SHP77 treated with DMSO at 0.1 percent for 48 hours (cell line): ENCODE measurements at places on chromosomes 13 and 19.

DNA sequence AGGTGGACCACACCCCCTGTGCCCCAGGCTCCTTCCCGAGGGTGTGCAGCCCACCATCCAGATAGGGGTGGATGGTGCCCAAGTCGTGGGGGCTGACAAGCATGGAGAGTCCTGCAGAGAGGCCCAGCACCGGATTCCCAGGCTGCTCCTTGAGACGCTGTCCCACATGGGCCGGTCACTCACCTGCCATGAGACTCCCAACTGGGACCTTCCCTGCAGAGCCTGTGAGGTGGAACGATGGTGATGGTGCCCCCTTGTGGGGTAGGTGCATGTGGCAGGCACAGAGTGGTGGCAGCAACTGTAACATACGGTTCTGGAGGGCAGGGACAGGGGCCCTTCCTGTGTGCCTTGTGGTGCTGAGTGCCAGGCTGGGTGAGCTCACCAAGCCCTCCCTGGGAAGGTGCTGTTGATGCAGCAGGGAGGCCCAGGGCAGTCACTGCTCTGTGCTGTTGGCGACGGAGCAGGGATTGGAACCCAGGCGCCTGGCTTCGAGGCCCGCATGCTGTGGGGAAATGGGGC lies 33.1 kb downstream of the PPP1R37 start:
- DNase-seq: no peak

GRCh38 chr19:38386971-38387549 lies 774 bp downstream of the GGN start:
- DNase-seq: no peak

DNA sequence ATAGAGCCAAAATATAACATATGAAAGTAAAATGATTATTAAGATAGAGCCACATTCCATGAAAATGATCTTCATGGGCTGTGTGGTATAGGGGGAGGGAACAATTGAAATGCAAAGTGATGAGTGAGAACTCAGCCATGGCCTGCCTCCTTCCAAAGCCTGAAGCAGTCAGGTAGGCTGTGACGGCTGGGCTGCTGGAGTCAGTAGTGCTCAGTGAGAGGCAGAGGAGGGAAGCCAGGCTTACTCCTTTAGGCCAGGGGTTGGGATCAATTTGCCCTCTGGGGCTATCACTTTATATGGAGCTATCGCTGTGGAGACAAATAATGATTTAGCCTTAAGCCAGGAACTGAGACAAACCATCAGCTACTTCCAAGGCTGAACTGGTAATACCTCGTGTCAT lies 654.9 kb downstream of the FGF9 start:
- no peak for DNase-seq

GRCh38 chr13:108037348-108037747 lies 178.0 kb downstream of the LIG4 start:
- no peak for DNase-seq

DNA sequence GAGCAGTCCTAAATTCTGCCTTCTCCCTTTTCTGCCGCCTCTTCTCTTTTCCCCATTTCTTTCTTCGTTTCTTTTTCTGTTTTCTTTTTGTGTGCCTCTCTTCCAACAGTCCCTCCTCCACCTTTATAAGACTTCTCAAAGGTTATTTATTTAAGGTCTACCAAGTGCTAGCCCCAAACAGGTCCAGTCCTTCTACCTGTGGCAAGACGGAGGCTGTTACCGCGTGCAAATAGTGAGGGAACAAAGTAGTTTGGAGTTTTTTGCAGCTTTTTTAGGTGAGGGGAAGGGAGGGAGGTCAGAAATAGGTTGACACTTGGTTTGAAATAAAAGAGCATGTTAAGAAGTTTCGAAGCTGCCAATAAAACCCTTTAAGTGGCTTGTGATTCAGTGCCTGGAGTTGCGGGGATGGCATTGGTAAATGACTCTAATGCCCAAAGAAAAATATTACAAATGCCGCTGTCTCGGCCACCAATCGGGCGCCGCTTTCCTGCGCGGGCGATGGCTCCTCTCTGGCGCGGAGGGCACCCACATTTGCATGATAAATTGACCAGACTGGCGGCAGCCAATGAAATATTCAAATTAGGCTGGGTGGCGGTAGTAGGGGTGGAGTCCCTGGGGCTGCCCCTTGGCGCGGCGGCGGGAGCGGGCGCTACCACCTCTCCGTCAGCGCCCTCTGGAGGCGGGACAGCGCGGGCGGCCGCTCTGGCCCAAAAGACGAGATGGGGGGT lies 7.5 kb upstream of the TSHZ3 start:
- no peak for DNase-seq

DNA sequence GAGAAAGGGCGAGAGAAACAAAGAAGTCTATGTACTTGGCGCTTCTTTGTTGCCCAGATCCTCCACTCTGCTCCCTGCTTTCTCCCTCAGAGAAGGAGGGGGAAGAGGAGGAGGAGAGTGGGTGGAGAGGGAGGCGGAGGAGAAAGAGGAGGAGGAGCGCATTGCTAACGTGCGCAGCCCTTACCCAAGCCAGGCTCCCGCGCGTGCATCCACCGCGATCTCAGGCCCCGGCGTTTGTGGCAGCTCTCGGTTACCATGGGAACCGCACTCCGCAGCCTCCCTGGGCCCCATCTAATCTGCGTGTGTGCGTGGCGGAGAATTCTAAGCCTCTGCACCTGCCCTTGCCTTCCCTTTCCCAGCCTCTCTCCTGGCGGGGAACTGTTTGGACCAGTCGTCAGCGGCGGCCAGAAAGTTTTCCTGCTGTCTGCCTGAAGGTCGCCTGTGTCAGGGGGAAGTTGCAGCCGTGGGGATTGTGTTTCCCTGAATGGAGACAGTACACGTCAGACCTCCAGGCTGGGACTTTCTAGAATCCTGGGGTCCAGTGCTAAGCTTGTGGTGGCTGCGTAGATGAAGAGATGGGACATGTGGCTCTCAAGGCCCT lies at the start of gene ERICH6B:
ERICH6B (minus strand) TSS at position 239 of the 601 bp plus-strand sequence. CDS start 18,734 bp downstream, outside the sequence.
- no peak for DNase-seq

DNA sequence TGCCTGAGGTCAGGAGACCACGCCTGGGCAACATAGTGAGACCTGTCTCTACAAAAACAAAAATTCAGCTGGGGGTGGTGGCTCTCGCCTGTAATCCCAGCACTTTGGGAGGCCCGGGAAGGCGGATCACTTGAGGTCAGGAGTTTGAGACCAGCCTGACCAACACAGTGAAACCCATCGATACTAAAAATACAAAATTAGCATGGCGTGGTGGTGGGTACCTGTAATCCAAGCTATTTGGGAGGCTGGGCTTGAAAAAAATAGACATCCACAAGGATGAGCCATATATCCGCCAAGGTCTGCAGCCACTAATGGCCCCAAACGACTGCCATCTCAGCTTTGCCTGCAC lies 3.1 kb downstream of the RPS16 start:
- no peak for DNase-seq

DNA sequence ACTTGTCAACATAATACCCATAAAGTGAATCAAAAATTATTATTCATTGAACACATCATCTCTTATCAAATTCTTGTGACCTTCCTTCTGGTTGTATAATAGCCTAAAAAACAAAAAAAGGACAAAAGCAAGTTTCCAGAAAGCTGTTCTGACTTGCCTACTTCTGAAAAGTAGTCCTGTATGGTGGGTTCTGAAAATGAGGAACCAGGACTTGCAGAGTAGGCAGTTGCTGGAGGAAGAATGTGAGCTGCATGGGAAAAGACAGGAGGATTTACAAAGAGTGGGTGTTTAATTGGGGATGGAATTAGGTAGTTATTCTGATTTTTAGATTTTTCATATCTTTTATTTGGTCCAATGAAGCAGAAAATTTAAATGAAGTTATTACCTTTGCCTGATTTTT lies 56.7 kb downstream of the RCBTB2 start:
- DNase-seq: no peak

DNA sequence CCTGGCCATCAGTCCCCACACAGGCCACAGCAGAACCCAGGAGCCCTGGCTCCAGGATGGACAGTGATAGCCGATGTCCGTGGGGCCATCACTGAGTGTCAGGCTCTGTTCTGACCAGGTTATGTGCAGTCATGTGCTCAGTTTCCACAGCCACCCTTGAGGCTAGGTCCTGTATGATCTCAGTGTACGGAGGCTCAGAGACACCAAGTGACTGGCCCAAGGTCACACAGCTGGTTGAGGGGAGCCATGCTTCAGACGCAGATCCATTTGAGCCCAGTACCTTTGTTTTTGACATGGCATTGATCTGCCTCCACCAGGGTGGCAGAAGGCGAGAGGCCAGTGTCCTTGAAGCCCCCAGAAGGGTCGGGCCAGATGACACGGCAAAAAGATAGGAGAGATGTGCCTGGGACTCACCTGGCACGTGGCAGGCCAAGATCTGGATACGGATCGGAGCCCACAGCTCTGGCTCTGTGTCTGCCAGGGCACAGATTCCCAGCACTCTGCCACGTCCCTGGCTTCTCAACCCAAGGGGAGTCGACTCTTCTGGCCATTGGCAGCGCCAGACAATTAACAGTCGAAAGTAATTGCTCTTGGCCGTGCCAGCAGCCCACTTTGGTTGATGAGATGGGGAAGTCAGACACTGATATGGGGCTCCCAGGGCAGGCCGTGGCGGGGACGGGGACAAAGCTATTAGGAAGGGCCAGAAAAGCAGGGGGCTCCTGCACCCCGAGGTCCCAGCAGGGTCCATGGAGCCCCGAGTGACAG lies 15.6 kb downstream of the EVI5L start:
- no peak for DNase-seq

DNA sequence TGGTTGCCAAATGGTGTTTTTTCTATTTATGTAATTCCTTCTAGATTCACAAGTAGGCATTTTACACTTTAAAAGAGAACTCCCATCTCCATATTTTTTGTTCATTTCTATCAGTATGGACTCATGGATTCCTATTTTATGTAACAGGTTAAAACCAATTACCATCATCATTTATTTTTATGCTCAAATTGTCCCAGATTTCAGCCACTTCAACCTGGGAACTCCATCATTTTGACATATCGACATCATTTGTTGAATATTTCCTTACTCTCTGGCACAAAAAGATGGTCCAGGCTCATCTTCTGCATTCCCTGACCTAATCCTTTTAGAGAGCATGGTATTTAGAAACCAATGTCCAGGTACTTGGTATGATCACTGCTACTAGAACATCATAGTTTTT lies 79.9 kb downstream of the VWA8 start:
- DNase-seq: no peak

GRCh38 chr19:16038196-16038695 lies 38.0 kb upstream of the TPM4 start:
- DNase-seq: no peak

DNA sequence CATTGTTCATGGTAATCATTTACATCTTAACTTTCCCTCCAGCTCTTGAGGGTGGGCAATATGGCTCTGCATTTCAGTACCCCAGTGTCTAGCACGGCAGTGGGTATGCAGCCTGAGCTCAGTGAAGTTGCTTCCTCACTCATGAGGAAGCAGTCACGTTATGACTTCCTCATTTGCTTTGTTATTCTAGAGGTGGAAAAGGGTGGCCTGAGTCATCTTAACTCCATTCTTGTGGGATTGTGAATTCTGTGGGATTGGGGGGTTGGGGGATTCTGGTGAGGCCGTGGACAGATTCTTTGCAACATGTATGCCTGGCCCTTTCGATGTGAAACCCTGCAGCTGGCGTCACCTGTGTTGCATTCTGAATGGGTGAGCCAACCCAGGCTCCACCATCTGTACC lies 406.7 kb upstream of the ZNF507 start:
- no peak for DNase-seq
